Activated effector memory CD4-positive, alpha-beta T cell treated with anti-CD3 and anti-CD28 coated beads, Interleukin-2, amount 50 U/mL, for 16 hours (primary cell): ENCODE measurements at places on chromosomes 12 and 14.
A peak's percentile ranks its signal among the peaks of the same experiment; 100 is the strongest.

DNA sequence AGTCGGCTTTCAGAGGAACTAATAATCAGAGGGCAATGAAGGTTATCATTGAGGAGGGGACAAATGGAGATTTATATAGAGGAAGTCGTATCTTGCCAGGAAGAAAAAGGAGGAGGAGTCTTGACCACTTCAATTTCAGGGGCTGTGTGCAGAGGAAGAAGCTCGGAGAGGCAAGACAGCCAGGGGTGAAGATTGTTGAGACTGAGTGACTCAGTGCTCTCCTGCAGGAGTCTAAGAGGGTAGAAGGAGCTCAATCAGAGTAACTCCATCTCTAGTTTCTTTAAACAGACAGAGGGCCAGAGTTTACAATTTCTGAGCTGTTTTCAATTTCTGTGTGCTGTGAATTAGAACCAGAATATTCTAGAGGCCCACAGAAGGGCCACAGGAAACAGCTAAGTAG, 439.3 kb upstream of the PRICKLE1 start:
- no peak for DNase-seq

- peak; percentile 75 for DNase-seq
Observed at GRCh38 chr12:112198120-112198733, 72.9 kb downstream of the TRAFD1 start.

DNA sequence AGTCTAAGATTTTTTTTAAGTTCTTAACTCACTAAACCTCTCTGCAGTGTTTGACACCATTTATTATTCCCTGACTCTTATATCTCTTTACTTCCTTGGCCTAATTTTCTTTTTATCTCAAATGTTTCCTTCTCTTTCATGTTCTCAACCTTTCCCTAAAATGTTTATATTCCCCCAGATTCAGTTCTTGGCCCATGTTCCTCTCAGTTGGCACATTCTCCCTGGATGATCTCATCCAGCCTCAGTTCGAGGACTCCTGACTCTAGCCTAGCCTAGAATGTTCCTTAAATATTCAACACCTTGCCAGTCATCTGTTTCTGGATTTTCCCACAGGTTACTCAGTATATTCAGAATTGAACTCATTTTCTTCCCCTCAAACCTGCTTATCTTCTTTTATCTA, 81.3 kb downstream of the SCN8A start:
- DNase-seq: no peak

DNA sequence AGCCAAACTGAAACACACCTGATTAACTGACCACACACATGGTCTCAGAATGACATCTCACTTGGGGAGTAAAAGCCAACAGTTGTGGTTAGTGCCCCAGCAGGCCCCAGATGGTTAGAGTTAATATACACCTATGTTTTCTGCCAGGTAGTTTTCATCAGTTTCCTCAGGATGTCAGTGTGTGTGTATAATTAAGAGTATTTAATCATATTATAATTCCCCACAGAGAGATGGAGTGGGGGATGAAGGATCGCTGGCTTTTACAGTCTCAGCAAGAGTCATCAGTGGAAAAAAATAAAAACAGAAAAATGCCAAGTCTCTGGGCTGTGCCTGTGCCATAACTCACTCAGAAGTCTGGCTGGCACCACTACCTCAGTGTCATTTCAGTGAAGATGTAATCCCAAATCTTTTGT, 412.5 kb downstream of the ZFP36L1 start:
- DNase-seq: no peak

GRCh38 chr14:28577187-28577586, 189.4 kb upstream of the FOXG1 start:
- DNase-seq: no peak

GRCh38 chr14:71933001-71933587, 865 bp downstream of the RGS6 start:
- DNase-seq: no peak
